ENCODE measurements at places on chromosomes 3 and 15.

DNA sequence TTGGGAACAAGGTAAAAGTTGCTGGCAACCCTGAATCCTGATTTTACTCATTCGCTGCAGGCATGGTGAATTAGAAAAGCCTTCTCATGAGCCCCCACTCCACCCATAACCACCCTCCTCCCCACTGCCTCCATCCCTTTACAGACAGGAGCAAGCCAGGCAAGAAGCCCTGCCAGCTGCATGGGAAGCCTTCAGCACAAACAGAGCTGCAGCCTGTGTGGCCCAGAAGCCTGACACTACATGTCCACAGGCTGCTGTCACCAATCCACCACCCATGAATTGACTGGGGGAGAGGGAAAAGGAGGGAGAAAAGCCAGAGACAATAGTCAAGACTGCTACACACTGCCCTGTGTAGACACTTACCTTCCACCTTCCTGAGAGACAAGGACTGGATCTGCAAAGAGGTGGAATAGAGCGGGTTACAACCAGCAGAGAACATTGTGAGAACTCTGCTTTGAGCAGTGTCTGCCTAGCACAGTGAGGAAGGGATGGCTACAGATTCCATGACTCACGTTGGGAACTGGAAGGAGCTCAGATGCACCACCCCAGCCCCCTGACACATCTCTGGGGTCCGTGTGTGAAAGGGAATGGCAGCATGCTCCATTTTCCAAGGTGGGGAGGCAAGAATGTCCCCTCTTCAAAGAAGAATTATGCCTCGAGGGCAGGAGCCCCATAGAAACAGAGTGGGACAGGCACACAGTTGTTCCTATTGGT, 33.9 kb downstream of the DZIP1L start:
- no peak for DNase-seq

DNA sequence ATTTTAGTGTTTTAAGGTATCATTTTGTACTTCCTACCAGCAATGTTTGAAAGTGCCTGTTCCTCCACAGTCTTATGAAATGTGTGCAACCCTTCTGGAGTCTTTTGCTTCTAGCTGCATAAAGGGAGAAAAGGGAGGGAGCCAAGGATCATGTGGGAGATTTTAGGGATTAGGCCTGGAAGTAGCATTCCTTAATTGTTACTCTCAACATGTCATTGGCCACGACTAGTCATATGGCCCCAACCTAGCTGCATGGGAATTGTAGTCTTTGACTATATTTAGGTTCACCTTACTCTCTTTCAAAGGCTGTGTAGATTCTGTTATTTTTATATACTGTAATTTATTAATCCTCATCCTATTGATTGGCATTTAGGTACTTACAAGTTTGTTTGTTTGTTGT, 14.9 kb downstream of the CRTAP start:
- DNase-seq = no peak

GRCh38 chr15:43168192-43169107, 16.8 kb upstream of the CCNDBP1 start:
- DNase-seq = no peak

GRCh38 chr3:163605915-163606314, 1472.4 kb downstream of the SI start:
- no peak for DNase-seq

DNA sequence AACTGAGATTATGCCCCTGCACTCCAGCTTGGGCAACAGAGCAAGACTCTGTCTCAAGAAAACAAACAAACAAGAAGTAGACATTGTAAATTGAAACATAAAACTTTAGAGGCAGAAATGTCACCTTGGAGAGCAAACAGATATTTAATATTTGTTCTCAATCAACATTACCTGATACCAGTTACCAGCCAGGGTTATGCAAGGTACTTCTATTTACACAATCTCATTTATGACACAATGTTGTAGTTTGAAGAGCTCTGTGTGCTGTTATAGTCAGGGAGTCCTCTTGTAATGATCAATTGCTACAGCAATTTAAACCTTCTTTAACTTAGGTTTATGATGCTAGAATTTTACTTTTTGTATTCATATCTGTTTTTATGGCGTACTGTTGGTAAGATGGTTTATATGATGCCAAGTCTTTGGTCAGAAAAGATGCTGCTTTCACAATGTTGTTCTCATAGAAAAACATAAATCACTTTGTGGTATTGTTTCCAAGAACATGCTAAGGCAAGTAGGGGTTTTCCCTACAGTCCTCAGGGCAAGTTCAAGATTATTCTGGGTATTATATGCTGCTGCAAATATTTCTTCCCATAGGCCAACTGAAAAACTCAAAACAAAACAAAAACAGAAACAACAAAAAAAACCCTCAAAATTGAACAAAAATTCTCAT, 173.5 kb downstream of the TNIK start:
- no peak for DNase-seq

All from WTC11 (cell line).